LHCN-M2 (cell line): ENCODE measurements at places on chromosomes 4 and X. TPM values are rescaled to one million over a fixed set of nuclear protein-coding genes. Genes with fewer than 3 reads are reported as not detected.
A peak's percentile ranks its signal among the peaks of the same experiment; 100 is the strongest.

DNA sequence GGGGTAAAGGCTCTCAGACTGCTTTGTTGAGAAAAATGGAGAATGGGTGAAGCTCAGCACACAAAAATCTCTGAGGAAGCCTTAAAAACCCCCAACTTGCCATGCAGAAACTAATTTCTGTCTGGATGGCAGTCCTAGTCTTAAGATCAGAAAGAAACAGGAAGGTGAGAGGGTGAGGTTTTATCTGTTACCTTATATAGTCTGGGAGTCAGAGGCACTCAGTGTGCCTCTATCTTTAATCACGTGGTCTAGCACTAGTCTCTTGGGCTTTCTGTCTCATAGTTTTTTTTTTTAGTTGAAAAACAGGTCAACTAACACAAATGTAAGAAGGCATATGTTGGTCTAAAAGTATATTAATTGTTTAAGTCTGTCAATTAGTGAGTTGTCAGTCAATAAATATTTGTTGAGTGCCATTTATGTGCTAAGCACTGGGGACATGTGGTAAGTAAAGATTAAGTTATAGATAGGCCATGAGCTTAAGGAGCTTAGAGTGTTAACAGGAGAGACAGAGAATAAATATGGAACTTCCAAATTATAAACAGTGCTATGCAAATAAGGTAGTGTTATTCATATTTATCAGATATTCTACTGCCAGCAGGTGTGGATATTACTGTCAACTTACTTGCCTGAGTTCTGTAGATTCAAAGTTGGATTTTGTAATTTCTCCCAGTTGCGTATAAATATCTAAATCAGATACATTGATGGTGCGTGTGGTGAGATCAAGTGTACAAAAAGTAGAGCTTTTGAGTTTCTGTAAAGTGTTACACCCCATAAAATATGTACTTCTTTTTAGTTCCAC is 7.0 kb downstream of the CYBB start:
- no peak for DNase-seq

GRCh38 chr4:8342651-8343261 is 73.2 kb downstream of the HTRA3 start:
- no peak for DNase-seq

GRCh38 chrX:13571136-13571535 is 1.7 kb downstream of the EGFL6 start:
- DNase-seq = no peak

GRCh38 chrX:40318801-40319200 is 221.0 kb upstream of the BCOR start:
- DNase-seq = no peak

GRCh38 chr4:16890651-16891050 is 7.8 kb downstream of the LDB2 start:
- DNase-seq = no peak

- DNase-seq = no peak
These were observed 243.6 kb downstream of the NPFFR2 start for GRCh38 chr4:72275381-72275780.

- DNase-seq = no peak
These were observed 76.5 kb upstream of the BCOR start for GRCh38 chrX:40174001-40174853.

GRCh38 chrX:134911348-134911747 is 79.4 kb upstream of the SMIM10 start:
- no peak for DNase-seq

- DNase-seq = peak; percentile 20
These were observed 22.8 kb downstream of the NDST4 start for GRCh38 chr4:115090483-115091075.

DNA sequence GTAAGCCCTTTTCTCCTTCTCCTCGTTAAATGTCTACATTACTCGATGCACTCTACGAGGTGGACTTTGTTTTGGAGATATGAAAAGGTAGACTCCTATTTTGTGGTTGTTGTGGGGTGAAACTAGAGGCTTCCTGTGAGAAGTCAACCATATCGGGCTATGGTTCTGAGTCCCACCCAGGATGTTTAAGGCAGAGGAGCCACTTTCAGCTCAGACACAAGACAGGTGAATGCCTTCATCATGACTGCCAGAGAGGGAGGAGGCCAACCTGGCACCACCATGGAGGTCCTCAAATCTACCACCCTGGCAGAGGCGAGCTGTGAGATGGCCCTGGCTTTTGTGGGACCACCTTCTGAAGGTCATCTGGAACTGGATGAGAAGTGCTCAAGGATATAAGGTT is 154.4 kb upstream of the KLF3 start:
- DNase-seq = no peak

DNA sequence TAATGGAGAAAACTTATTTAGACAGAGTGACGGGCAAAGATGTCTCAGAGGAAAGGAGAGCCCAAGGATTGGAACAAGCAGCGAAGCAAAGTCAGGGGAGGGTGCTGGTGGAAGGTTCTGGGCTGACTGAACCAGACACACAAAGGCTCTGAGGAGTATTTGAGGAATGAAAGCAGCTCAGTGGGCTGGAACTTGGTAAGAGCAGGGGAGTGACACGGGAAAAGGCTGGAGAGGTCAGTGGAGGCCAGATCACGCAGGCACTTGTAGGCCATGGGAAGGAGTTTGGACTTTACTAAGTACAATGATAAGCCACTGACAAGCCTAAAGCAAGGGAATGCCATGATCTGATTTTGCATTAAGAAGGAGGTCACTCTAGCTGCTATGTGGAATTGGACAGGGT is 71.4 kb downstream of the TSC22D3 start:
- no peak for DNase-seq

DNA sequence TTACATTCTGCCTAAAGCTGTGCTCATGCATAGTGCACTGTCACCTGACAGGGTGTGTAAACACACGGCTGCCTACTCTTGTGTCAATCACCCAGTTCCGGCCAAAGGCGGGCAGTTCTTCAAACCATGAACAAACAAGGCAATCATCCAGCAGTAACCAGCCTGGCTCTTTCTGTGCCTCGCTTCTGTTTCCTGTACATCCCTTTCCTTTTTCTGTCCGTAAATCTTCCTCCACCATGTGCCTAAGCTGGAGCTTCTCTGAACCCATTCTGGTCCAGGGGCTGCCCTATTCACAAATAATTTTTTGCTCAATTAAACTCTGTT is 60.8 kb upstream of the CBR4 start:
- peak; percentile 14 for DNase-seq

The TRIM60 gene
- not detected in 2 replicates for total RNA-seq

The RPL34 gene
- 477 and 561 TPM in 2 replicates for total RNA-seq

The CENPVL2 gene
- total RNA-seq = 0.11 TPM in 1 of 2 replicates, not detected in the other

The LGI2 gene
- total RNA-seq = not detected in 2 replicates

The IBSP gene
- total RNA-seq = not detected in 2 replicates

The MAGEA11 gene
- not detected in 2 replicates for total RNA-seq

The SHROOM4 gene
- not detected in 2 replicates for total RNA-seq
